AG09319 (cell line): ENCODE measurements at places on chromosomes 1 and 21.

- DNase-seq, result no peak
Observed at GRCh38 chr1:193143285-193143684, 21.5 kb downstream of the CDC73 start.

DNA sequence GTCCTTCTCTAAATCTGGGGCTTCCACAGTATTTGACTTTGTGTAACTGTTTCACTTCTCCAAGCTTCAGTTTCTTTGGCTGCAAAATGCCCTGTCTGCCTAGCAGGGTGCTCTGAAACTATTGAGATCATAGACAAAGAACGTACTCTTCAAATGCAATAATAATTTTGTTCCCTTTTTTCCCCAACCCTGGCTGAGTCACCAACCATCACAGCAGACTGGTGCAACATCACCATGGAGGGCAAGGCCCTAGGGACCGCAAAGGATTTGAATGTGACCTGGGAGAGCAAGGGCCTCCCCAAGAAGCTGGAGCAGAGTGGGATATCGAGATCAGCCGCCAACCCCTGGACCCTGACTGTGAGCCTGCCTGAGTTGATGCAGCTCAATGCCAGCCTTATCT lies 115.0 kb downstream of the FCRL5 start:
- no peak for DNase-seq

GRCh38 chr21:31992391-31992790 lies 119.6 kb downstream of the HUNK start:
- no peak for DNase-seq

DNA sequence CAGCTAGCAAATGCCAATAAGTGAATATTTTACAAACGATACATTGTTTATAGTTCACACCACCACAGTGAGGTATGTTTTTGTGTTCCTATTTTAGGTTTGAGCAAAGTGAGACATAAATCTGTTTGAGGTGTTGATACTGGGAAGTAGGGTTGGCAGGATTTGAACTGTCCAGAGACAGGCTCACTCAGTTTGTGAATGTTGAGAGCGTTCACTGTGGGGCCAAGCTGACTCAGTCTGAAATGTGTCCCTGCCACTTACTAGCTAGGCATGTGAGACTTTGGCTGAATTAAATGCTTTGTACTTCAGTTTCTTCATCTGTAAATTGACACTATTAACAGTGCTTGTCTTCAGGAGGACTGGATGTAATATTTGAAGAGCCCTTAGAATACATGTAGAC lies 35.1 kb downstream of the DIRAS3 start:
- DNase-seq, result no peak

- no peak for DNase-seq
Observed at GRCh38 chr1:207241164-207241934, 80.1 kb upstream of the CD55 start.

DNA sequence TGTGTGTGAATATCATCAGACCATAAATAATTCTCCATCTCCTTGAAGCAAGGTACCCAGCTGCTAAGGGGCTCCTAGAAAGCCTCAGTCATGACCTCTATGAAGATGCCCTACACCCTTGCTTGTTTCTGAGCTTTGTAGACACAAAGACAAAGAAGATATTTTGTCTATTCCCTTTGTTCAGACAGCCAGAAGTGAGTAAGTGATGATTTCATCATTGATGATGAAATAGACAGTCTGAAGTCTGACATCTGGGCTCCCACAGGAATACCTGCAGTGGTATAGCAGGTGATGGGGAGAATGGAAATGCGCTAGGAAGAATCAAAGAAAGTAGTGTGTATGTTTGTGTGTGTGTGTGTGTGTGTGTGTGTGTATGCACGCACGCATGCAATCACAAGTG lies 82.2 kb upstream of the DPT start:
- no peak for DNase-seq

GRCh38 chr1:160410406-160411005 lies 10.1 kb downstream of the VANGL2 start:
- no peak for DNase-seq

DNA sequence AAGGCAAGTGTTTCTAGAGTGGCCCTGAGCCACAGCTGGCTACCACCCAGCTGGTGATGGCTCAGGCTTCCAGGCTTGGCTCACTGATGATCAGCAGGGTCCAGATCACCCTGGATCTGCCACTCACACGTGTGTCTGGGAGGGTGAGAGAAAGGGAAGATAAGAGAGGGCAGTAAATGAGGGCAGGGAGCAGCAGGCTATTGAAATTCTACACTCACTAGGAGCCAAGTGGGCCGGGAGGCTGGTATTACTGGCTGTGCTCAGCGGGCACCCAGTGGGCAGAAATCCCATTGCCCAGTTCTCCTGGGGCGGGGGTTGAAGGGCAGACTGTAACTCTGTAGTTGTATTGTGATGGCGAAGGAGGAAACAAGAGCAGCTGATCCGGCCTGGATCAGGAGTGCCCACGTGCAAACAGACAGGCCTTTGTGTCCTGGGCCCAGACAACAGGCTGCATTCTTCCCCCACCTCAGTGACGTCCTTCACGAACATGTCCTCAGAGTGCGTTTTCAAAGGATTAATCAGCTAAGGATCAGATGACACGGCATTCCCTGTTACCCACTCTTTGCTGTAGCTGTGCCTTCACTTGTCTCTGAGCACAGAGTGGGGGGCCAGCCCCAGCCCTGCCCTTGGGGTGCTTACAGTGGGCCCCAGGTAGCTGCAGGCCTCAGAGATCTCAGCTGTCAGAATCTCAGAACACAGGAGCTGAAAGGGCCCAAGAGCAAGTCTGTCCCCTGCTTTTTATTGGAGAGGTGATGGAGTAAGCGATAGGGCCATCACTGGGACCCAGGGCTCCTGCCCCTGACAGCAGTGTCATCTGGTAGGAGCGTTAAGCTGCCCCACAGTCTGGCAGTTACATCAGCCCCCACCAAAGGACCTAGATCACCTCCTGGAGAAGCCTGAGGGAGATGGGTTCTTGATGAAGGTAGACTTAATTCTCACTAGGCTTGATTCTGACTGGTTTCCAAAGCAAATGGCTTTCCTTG lies 60.5 kb downstream of the ATP1A1 start:
- no peak for DNase-seq

DNA sequence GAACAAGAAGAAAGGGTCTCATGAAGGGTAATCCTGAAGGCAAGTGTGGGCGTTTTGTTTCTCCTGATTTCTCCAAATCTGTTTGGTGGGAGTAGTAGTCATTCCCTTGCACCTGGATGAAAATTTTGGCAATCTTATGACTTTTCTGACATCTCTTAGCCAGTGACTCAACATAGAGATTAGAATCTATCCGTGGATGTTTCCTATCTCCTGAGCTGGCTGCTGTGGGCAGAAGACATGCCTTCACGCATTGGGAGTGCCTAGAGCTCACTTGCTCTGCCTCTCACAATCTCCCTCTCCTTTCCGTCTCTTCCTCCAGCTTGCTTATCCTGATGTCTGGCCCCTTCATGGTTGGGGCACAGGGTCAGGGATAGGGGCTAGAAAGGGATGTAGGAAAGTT lies 174.2 kb upstream of the NFIA start:
- DNase-seq, result no peak

- DNase-seq, result no peak
Observed at GRCh38 chr21:34924771-34925419, 124.2 kb downstream of the RUNX1 start.

DNA sequence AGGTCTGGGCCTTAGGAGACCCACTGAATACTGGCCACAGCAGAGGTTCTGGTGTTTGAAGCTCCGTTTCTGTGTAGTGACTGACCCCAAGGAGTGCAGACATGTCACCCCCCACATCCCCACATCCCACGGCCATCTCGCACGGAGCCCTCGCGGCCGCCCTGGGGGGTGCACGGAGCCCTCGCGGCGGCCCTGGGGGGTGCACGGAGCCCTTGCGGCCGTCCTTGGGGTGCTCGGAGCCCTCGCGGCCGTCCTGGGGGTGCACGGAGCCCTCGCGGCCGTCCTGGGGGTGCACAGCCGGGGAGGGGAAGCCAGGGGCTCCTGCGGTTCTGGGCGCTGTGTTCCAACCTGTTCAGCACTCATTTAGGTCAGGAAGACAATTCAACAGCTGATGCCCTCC lies 68.4 kb downstream of the SCCPDH start:
- no peak for DNase-seq

DNA sequence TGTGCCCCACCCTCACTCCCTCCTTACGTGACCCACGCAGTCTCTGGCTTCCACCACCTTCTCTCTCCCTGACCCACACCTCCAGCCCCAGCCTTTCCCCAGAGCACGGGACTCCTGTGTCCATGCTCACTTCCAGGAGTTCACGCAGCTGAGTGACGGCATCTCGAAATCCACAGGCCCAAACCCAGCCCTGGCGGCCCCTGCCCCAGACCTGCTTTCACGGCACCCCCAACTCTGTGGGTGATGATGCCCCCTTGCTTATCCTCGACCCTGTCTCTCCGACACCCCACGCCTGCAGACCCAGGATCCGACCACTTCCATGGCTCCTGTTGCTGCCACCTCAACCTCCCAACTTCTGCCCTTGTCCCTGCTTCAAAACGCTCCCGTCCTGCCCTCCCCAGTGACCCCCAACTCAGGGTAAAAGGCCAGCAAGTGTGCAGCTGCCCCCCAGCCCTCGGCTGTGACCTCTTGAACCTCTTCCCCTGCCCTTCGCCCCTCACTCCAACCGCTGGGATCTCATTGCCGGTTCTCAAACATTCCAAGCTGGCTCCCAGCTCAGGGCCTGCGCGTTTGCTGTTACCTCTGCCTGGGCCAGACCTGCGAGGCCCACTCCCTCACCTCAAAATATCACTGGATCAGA lies 30.4 kb upstream of the LAPTM5 start:
- DNase-seq, result no peak

GRCh38 chr1:159473335-159473734 lies 33.8 kb downstream of the OR10J1 start:
- no peak for DNase-seq

DNA sequence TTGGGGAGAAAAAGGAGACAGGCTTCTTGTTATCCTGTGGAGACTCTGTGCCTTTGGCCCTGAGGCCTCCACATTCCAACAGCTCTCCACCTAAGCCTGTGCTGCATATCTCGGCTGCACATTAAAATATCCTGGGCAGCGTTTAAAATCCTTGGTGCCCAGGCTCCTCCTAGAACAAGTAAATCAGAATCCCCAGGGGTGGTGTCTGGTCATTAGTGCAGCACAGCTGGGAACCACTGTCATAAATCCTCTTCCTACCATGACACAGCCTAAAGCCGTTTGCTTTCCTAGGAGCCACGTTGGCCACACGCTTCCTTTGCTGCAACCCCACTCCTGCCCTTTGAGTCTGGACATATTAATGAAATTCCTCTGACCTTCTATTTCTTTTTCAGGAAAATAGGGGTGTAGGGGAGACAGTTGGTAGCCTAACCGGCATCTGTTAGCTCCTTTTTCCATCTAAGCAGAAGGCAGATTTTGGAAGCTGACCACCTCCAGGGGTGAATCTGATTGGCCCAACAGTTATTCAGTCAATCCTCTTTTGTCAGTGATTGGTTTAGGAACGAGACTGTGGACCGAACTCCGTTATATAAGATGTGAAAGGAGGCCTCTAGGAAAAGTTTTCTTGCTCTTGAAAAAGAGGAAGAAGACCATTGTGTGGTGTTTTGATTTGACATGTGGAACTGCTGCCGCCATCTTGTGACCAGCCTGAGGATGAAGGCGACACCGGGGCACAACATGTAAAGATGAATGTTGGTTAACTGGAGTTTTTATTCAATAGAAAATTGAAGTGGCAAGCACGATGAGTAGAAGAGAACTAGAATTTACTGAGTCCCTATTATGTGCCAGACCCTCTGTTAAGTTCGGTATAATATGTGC lies 41.9 kb downstream of the JUN start:
- DNase-seq, result no peak

GRCh38 chr1:208264469-208265121 lies 20.4 kb upstream of the PLXNA2 start:
- DNase-seq, result peak; percentile 38

DNA sequence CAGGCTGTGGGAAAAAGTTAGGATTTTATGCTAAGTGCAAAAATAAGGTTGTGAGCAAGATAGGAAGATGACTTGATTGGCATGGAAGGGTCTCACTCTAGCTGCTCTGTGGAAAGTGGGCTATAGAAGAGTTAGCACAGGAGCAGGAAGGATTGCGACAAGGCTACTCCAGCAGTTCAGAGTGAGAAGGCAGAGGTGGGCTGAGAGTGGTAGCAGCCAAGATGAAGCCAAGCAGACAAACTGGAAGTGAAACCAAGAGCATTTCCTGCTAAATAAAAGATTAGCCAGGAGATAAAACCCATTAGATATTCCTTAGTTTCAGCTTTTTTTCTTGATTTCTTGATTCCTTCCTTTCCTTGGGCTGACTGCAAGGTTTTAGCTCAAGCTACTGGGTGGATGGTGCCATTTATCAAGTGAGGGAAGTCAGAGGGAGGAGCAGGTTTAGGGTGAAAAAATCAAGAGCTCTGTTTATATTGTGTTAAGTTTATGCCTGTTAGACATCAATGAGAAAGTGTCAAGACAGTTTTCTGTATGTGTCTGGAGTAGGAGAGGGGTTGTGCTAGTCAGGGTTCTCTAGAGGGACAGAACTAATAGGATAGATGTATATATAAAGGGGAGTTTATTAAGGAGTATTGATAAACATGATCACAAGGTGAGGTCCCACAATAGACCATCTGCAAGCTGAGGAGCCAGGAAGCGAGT lies 33.1 kb upstream of the ZNF644 start:
- no peak for DNase-seq

DNA sequence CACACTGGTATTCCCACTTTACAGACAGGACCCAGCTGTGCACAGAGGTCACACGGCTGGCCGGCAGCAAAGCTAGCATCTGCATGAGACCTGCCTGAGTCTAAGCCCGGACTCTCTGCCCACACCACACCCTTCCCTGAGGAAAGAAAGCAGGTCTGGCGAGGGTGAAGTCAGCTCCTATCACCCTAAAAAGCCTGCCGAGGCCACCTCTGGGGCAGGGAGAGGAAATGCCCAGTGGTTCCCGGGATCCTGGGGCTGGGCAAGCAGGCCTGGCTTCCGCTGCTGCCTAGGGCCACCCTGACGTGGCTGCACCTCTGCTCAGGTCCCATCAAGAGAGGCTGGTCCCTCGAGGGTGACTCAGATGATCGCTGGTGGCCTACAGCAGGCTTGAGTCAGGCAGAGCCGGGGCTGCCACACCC lies 42.2 kb downstream of the RAP1GAP start:
- DNase-seq, result no peak

GRCh38 chr1:246275036-246275435 lies 232.0 kb downstream of the SMYD3 start:
- DNase-seq, result no peak

- DNase-seq, result no peak
Observed at GRCh38 chr1:194466706-194467105, 1280.3 kb upstream of the B3GALT2 start.

DNA sequence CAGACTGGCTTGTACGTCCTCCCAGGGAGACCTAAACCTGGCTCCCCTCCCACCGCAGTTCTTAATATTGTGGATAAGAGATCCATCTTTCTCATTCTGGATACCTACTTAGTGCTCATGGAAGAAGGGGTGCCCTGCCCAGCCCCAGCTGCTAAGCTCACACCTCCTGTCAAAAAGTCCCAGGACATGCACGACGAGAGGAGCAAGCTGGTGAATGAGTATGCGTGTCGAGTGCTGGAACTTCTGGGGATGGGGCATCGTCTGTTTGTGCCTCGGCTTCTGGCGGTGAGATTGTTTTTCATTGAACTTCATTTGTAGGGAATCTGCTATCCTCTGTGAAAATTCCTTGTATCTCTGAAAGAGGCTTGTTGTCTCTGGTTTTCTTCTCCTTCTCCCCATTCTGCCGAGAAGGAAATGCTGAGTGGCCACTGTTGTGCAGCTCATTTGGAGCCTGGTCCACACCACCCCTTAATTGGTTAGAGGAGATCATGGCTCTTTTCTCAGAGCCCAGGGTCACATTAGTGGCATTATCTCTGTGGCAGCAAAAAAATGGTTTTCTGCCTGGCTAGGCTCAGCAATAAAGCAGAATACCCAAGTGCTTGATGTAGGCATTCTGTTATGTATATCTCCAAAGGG lies 199.4 kb upstream of the CACYBP start:
- no peak for DNase-seq
